ENCODE measurements at places on chromosomes 5 and 9.
A peak's percentile ranks its signal among the peaks of the same experiment; 100 is the strongest.

DNA sequence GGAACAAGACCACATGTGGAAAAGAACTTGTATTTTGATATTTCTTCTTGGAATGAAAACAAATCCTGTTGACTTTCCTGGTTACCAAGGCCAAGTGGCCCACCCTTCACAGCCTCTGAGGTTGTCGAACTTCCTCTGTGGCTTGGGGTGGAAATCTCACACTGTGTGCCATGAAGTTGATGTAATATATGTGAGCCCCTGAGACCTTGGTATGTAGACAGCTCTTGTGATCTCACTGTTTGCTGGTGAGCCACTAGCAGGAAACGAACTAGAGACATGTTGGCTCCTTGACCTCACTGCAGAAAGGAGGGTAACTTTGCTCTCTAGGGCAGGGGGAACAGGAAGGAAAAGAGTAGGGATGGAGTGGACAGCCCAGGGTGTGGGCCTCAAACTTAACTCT is 159.4 kb downstream of the ARHGAP26 start:
- no peak for DNase-seq

- DNase-seq: no peak
These were observed 1.3 kb downstream of the UBE2R2 start for GRCh38 chr9:33818167-33818846.

DNA sequence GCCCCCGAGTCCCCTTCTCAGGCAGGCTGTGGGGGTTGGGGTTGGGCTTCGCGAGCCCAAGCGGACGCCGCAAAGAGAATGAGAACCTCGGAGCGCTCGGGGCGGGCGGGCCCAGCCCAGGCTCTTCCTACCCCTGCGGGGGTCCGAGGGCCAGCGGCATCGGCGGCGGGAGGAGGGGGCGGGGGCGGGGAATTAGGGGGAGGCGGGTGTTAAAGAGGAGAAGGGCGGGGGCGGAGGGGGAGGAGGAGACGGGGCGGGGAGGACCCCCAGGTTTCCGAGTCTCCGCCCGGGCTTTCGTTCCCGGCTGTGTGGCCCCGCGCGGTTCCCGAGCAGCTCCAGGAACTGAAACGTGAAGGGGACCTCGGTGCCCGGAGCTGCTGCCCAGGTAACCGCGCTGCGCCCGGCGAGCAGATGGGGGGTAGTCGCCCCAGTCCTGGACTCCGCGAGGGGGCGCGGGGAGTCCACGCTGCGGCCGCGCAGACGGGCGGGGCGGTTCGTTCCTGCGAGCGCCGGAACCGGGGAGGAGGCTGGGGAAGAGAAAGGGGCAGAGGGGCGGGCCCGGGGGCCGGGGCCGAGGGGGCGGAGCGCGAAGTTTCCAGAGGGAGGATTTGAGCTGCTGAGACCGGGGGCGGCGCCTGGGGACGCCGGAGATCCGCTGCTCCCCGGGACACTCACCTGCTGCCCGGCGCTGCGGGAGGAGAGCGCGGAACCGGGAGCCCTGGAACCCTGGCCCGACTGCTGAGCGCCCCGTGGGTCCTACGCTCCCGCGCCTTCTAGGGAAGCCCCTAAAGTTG is 38.4 kb upstream of the PLEKHG4B start:
- peak; percentile 34 for DNase-seq

DNA sequence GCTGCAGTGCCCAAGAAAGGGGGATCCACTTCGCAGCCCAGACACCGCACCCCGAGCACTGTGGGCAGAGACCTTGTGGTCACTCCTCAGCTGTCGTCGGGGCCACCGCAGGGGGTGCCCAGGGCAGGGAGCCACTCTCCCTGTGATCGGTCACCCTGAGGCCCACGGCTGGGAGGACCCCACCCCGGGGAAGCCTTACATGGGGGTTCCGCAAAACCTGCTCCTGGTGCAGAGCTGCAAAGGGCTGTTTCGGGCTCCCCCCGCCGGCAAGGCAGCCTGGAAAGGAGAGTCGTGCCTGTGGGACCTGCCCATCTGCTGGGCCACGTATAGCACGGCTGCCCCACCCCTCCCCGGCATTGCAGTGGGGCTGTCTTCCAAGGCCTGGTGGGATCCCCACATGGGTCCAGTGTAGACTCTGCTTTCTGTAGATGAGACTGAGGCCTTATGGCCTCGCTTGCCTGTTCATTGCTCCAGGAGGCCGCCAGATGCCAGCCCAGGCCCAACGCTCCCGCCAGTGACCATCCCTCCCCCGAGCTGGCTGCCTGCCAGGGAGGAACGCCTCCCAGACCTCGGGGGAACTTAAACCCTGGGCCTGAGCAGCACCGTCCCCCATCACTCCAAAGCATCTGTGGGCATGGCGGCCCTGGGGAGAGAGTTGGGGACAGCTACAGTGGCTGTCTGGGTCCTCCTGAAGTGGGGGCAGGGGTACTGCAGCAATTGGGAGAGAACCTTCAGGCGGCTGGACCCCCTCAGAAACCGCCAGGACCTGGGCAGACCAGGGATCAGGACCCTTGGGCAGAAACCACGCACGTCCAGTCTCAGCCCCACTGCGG is 1.6 kb upstream of the DNLZ start:
- no peak for DNase-seq

DNA sequence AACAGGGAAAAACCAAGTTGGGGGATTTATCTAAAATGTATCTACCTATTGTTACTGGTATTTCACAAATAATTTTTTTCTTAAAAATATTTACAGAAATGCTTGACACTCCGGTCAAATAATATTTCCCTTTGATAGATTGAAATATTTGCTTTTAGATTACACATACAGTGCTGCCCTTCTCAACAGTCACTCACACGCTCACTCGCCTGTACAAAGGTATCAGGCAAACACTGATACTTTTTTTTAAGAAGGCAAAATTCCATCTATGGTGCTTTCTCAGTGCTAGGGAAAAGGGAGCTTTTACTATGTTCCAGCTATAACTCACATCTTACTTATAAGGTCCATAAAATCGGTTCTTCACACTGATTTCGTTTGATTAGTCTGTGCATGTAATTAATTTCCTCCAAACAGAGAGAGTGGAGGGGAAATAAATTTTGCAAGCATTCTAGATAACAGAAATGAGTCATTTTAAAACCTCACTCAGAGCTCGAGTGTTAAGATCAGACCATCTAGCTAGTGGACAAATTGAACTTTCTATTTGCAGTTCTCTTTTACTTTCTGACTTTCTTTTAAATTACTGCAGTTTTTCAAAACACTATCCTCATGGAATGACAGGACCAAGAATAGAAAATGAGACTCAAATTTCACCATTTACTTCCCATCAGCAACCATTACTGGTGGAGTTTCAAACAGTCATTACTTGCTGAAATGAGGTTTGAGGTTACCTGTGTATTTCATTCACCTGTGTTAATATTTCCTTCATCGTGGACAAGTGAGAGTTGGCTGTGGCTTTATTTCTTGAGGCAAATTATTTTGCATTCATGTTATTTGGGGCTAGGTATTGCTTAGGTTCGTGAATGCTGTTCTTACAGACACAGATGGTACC is 273.2 kb downstream of the RAB3C start:
- DNase-seq: no peak

Data from stimulated activated CD4-positive, alpha-beta T cell treated with anti-CD3 and anti-CD28 coated beads, Interleukin-4, amount 100 ng/mL, for 48 hours (primary cell).